ENCODE measurements at places on chromosomes 6 and 20. TPM values are rescaled to one million over a fixed set of nuclear protein-coding genes. Genes with fewer than 3 reads are reported as not detected.

Gene SLX4IP
- 4.4 TPM for polyA plus RNA-seq

Gene LY6G6D
- polyA plus RNA-seq = 0.67 TPM

Gene FKBP5
- polyA plus RNA-seq = 32.8 TPM

Gene DLGAP4
- 24.3 TPM for polyA plus RNA-seq

Gene CEP85L
- 0.61 TPM for polyA plus RNA-seq

Gene ABHD16B
- polyA plus RNA-seq = 0.42 TPM

Gene MMS22L
- 2.4 TPM for polyA plus RNA-seq

Gene PRDM13
- 0.01 TPM for polyA plus RNA-seq

Gene ETV7
- 2.1 TPM for polyA plus RNA-seq

Gene SLPI
- 1,481 TPM for polyA plus RNA-seq

Gene DEFB112
- not detected for polyA plus RNA-seq
